ENCODE measurements at places on chromosomes 6 and 20.

- DNase-seq = no peak
These were observed 22.2 kb downstream of the TFEB start for GRCh38 chr6:41713159-41713649.

DNA sequence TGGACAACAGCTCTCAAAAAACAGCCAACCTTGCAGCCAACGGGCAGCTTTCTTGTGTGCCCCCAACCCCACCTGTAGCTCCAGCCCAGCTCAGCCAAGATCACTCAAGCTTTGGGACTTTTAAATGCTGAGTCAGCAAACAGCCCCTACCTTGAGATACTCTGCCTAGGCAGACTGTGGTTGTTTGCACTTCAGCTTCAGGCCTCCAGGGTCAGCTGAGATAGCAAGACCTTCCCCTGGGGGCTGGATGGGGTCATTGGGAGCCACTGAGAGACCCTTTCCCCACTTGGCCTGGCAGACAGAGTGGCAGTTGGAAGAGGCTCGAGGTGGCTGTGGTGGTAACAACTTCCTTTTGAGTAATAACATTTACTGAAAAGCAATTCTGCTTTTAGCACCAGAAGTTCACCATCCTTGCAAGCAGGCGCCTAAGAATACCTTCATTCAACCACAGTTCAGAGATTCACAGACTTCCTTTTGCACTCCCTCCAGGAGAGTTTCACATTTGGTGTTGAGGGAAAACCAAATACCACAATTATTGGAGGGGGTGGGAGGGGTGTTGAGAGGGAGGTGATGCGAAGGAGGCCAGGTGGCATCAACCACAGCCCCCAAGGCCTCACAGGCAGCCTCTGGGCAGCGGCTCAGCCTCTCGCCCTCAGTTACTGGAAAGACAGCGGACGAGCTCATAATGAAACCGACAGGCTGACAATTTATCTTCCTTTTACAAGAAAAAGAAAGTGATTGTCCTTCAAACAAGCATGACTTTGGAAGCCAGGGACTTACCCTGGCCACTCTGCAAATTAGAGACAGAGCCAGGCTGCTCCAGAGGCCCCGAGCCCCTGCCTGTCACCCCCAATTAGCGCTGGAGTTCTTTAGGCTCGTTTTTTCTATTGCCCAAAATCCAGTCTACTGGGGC lies 148.1 kb downstream of the CEBPB start:
- DNase-seq = no peak

- no peak for DNase-seq
These were observed 45.6 kb upstream of the ESR1 start for GRCh38 chr6:151761851-151762250.

- DNase-seq = no peak
These were observed 32.8 kb upstream of the PTPN1 start for GRCh38 chr20:50477239-50477872.

GRCh38 chr6:37724530-37725220 lies 27.0 kb upstream of the MDGA1 start:
- DNase-seq = no peak
